ENCODE measurements at places on chromosomes 12 and 14.

DNA sequence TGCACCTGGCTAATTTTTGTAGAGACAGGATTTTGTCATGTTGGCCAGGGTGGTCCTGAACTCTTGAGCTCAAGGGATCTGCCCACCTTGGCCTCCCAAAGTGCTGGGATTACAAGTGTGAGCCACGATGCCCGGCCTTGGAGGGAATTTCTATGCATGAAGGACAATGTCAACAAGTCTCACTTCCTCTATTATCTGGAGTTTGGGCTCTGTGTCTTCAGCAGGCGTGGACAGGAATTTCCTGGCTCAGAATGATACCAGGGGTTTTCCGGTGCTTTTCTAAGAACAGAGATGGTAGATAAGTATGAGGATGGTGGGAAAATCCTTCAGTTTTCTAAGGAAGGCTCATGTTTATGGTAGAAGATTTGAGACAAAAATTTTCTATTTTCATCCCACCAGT is 75.0 kb upstream of the CCDC60 start:
- DNase-seq, result no peak

GRCh38 chr12:5771756-5772155 is 173.3 kb downstream of the ANO2 start:
- DNase-seq, result no peak

GRCh38 chr12:32146074-32146873 is 39.6 kb downstream of the BICD1 start:
- no peak for DNase-seq

GRCh38 chr12:81930037-81930436 is 170.9 kb upstream of the PPFIA2 start:
- DNase-seq, result no peak
